ENCODE measurements at places on chromosomes 4 and X.

DNA sequence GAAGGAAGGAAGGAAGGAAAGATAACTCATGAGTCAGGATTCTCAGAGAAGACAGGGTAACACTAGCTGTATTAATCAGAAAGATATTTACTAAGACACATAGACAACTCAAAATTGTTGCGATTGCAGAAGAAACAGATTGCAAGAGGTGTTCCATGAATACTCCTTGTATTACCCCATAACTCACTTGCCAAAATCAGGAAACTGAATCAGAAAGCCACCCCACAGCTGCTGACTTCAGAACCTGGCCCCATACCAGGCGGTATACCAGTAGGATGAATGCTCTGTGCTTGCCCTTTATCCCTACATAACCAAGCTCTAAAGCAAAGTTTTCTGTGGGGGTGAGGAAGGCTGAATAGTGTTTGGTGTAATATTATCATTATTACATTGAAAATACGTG, 468.5 kb downstream of the IQCM start:
- DNase-seq = no peak

GRCh38 chrX:1537031-1537715, at the start of gene P2RY8:
TSS of gene P2RY8 (minus strand) at chrX:1537185. CDS start at chrX:1466558, 70,627 bp downstream.
- peak; percentile 54 for DNase-seq

DNA sequence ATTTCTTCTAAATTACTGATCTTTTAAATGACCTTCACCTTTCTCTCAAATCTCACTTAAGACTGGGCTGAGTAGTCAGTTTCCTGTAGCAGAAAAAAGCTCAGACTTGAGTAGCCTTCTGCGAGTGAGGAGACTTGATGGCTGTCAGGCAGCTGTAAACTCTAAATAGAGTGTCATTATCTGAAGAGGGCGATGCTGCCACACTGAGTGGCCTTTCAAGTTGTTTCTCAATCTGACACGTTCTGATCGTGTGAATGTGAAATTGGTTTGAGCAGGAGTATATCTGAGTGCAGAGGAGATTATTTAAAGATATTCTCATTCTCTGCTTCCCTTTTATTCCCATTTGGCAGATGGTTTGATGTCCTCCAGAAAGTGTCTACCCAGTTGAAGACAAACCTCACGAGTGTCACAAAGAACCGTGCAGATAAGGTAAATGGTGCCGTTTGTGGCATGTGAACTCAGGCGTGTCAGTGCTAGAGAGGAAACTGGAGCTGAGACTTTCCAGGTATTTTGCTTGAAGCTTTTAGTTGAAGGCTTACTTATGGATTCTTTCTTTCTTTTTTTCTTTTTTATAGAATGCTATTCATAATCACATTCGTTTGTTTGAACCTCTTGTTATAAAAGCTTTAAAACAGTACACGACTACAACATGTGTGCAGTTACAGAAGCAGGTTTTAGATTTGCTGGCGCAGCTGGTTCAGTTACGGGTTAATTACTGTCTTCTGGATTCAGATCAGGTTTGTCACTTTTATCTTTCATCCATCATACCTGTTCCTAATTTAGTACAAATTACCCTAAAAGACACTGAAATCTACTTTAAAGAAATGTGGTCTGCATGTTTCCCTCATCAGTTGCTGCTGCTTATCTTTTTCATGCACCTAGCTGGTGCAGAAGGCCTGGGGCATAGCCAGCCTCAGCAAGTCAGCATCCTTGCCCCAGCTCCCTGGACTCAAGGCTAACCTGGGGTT, 74.3 kb upstream of the MSANTD1 start:
- DNase-seq = no peak

- no peak for DNase-seq
These were observed 41.0 kb upstream of the MAB21L2 start for GRCh38 chr4:150540959-150541360.

- no peak for DNase-seq
These were observed 18.3 kb upstream of the PITX2 start for GRCh38 chr4:110641218-110641617.

GRCh38 chr4:86778175-86778574, 71.0 kb downstream of the SLC10A6 start:
- DNase-seq = no peak

DNA sequence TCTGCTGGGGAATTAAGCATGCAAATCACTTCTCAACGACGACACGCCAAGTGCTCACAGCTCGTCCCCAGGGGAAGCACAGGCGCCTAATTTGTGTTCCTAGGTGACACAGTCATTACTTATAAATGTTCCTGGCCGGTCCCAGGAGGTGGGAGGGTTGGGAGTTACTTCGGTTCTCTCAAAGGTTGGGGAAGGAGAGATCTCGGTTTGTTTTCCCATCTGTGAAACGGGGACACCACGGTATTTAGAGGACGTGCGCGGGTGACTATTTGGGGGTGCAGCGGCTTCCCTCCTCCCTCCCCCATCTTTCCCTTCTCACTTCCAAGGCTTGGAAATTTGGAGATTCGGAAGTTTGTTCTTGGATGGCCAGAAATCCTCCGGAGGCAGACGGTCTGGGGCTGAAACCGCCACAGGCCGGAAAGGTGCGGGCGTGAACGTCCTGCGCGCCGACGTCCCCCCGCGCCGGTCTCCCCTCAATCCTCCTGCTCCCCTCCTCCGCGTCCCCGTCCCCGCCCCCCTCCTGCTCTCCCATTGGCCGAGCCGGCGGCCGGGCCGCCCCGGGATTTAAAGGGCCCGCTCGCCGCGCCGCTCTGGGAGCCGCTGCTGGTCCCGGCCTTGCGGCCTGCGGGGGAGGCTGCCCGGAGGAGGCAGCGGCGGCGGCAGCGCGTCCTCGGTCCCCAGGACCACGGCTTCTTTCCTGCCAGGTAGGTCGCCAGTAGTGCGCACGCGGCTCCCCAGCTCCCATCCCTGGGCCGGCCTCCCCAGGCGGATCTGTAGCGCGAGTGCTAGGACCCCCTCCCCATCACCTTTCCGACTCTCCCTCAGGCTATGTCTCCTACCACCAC, at the start of gene PORCN:
Gene PORCN (plus strand): TSS at position 593 of the 845 bp plus-strand sequence. CDS start 829 bp downstream, outside the sequence.
- peak; percentile 55 for DNase-seq

DNA sequence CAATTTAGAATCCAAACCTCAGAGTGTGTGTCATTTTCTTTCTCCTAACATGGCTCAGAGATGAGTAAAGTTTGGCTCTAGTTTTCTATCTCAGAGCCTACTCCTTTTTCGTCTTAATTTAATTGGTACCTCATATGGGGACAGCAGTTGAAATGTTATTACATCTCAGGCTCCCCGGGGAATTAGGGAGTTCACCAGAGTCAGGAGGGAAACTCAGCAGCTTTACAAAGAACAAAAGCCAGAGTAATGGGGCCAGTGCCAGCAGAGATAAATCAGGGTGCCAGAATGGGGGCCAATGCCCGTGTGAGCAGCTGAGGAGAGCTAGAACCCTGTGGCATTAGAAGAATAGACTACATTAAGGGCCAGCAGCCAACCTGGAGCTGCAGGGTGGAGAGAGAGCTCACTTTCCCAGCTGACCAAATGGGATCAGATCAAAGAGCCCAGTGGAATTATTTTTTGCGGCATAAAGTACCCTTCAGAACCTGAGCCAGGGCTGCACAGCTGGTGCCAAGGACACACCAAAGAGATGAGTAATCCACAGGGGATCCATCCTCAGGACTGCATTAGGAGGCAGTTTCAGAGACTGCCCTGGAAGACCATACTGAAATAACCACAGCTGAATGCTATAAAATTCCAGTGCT, 207.1 kb upstream of the DKK2 start:
- no peak for DNase-seq

- no peak for DNase-seq
These were observed 18.3 kb downstream of the GRPR start for GRCh38 chrX:16141422-16142245.

DNA sequence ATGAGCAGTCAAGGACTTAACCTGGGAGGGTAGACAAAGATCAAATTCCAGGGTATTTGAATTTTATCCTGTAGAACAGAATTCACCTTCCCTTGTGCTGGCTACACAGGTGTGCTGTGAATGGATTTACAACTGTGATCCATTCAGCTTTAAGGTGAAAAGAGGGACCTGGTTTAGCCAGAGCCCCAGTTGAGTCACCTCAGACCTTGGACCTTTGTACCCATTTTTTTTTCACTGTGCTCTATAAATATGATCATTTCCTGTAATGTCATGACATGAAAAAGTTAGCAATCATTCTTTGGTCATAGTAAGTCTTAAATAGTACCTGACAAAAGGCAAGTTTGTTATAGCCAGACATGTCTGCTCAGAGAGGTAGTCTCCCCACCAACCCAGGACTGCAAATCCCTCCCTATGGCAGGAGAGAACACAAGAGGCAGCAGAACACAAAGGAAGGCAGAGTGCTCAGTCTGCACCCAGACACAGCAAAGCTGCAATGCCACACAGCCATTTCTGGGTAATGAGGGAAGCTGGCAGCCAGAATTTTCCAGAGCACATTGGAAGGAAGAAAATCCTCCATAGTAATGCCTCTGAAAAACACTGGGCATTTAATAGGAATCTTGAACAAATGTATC, 77.9 kb downstream of the CXXC4 start:
- no peak for DNase-seq

DNA sequence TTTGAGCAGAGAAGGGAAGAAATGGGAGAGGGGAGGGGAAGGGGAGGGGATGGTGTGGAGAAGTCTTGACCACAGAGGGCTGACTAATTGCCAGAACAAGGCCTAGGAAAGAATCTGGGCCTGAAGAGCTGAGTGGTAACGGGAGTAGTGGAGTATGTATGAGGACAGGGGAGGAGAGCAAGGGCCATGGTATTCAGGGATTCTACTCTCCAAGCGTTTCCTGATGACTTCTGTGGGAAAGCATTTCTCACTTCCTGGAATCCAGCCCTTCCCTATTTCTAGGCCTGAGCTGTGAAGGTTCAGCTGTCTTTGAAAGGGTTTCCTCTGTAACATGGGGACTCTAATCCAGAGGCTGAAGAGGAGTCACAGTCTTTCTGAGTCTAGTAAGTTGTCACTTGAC, 19.7 kb upstream of the SOX3 start:
- DNase-seq = no peak

DNA sequence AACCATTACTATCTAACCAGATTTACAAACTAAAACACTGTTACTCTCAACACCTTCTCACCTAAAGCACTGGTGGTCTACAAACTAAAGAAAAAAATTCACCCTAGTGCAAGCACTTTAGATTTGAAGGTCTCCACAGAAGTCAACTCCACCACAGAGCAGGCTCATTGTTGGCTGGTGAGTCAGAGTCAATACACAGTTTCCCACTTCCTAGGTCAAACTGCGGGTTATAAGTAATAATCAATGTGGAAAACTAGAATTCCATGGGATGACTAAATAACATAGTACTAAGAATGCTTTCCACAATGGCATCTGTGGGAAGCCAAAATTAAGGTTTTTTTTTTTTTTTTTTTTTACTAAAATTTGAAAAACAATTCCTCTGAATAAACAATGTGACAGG, 191.8 kb downstream of the PDGFC start:
- no peak for DNase-seq

- DNase-seq = no peak
These were observed 28.1 kb downstream of the SYNPO2 start for GRCh38 chr4:118916691-118917289.

DNA sequence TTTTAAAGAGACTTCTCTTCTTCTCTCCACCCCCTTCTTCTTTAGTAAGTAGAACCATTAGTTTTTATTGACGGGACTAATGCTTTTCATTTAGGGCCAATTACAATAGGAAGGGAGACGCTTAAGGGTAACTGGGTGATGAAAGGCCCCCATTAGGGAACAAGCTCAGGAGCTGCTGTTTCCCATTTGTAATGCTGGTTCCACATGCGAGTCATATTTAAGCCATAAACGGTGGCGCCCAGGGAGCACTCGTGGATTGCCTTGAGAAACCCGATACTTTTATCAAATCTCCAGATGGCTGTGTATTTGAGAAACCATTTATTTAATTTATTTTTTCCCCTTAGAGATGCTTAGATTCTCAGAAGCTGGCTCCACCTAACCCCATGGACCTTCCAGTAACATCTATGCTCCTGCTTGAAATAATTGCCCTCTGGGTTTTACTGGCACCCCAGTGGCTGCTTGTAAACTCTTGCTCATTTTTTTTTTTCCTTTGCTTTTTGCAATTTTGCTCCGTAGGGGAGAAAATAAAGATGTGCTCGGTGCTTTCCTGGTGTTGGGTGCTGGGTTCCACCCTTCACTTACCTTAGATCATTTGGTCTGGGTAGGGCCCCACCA, 124.2 kb upstream of the MSX1 start:
- DNase-seq = no peak

DNA sequence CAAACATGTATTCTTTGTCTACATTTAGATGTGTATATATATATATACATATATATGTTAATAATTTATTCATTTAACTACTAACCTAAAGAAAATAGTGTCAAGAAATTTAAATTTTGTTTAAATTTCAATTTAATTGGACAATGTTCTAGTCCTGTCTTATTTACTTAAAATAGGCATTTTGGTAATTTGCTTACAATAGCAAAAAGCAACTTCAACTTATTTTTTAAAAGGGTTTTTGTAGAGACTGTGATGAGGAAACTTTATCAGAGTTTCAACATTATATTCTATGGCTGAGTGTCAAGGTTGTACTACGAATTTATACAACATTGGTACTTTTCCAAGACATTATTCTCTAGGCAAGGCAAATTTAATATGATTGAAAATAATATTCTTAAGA, 212.0 kb upstream of the ARSJ start:
- no peak for DNase-seq

DNA sequence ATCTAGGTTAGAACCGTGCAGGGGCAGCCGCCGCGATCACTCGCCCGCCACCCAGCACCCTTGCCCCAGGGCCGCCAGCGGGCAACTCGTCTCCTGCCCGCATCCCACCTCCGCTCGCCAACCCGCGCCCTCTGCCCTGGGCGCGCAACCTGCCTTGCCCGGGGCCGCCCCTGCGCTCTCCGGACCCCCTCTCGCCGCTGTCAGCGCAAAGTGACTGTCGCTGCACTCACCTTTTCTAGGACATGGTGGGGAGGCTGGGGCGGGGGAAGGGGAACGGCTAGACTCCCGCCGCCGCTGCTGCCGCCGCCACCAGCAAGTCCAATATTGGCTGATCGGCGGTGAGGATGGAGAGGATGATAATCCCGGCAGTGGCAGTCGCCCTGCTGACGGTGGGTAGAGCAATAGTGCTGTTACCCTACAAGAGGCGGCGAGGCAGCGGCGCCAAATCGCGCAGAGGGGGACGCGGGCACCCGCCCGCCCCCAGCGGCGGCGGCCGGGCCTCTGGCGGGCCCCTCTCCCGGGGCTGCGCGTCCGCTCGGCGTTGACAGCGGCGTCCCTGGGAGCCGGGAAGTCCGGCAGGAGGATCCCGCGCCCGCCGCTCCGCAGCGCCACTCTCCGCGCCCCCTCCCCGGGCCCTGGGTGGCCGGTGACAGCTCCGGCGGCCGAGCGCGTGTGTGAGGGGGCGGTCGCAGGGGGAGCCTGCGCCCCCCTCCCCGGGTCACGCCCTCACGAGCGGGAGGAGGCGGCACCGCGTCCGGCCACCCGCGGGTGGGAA, 2.3 kb upstream of the NR3C2 start:
- DNase-seq = no peak

GRCh38 chr4:179182741-179183140, 1740.5 kb upstream of the AGA start:
- DNase-seq = no peak

GRCh38 chr4:72591547-72592454, 22.8 kb upstream of the ADAMTS3 start:
- DNase-seq = no peak

- no peak for DNase-seq
These were observed 25.1 kb upstream of the TRIM2 start for GRCh38 chr4:153179100-153179499.

- no peak for DNase-seq
These were observed 113.0 kb upstream of the LNX1 start for GRCh38 chr4:53704329-53704728.

GRCh38 chr4:164203476-164203875, 550.5 kb upstream of the SMIM31 start:
- DNase-seq = no peak
